Right kidney (tissue), 9 donors: ENCODE measurements at places on chromosomes 6 and 20.

- no peak for DNase-seq
Observed at GRCh38 chr20:23564927-23565326, 3.4 kb downstream of the CST9L start.

- no peak for DNase-seq
Observed at GRCh38 chr6:73560853-73561407, 40.1 kb upstream of the EEF1A1 start.

- no peak for DNase-seq
Observed at GRCh38 chr6:144909753-144910285, 624.7 kb downstream of the UTRN start.

- no peak for DNase-seq
Observed at GRCh38 chr20:22442318-22442717, 142.1 kb downstream of the FOXA2 start.
